Muscle of back (tissue), 13 donors: ENCODE measurements at places on chromosomes 1 and 21.
A peak's percentile ranks its signal among the peaks of the same experiment; 100 is the strongest.

DNA sequence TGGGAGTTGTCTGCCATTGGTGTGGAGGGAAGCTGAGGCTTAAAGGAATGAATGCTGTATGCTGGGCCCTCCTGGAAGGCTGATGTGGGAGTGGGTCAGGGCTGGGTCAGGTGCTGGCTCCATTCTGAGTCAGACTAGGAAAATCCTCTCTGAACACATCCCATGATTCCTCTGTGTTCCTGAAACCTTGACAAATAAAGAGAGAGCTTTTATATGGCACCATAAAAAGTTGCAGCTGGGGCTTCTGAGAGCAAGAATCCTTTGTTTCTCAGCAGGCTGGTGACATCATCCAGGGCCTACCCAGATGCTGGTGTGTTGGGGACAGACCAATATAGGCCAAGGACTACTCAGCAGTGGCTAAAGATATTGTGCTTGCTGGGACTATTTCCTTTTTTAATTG is 27.8 kb upstream of the NFASC start:
- no peak for DNase-seq

DNA sequence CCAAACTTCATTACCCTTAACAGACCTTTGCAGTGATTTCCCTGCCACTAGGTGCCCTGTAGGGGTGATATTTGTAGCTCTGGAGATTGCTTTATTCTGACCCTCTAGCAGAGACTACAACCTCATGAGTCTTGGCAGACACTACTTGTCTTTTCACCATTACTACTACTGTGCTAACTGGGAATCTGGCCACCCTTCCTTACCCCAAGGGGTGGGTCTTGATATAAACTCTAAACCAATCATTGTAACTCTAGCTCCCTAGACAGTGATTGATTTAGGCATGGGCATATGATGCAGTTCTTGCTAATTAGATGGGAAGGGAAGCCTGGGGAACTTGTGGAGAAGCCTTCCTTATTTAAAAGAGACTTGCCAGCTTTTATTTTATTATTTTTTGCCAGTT is 3.9 kb downstream of the KPNA6 start:
- DNase-seq: no peak

DNA sequence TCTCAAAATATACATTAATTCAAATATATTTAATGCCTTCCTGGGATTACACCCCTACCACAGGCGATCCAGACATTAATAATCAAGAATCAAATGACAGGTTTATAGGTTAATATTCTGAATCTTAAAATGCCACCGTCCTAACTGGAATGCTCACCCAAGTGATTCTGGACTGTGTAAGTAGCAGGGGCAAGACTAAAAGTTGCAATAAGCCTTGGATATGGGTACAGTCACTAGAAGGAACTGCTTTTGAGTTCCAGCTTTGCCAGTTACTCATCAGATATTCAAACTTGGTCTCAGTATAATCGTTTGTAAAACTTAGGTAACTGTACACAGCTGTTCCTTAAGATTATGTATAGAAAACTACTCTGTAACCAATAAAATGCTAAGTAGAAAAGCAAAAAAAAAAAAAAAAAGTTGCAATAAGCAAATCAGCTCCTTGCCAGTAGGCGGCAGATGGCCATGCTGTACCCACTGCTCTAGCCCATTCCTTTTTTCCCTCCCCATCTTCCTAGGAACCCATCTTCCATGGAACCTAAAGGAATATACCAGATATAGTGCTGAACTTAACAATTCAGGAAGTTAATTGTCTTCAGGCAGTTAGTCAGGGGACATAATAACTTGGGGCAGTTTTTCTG is 10.5 kb downstream of the RO60 start:
- DNase-seq: no peak

- peak; percentile 39 for DNase-seq
Measured at GRCh38 chr1:246161626-246162025, 345.5 kb downstream of the SMYD3 start.

DNA sequence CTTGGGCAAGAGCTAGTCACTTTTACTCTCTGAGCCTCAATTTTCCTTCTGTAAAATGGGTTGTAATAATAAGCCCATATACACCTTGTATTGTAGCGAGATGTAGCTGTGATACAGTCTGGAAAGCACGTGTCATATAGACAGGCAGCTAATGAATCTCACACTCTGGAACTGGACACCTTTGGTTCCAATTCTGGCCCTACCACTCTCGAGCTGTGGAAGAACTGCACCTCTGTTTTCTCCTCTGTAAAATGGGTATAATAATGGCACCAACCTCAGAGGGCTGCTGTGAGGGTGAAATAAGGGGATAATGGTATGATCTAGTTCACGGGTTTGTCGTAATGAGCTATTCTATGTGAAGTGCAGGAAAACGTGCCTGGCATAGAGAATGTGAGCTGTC is 668 bp upstream of the PADI4 start:
- no peak for DNase-seq

DNA sequence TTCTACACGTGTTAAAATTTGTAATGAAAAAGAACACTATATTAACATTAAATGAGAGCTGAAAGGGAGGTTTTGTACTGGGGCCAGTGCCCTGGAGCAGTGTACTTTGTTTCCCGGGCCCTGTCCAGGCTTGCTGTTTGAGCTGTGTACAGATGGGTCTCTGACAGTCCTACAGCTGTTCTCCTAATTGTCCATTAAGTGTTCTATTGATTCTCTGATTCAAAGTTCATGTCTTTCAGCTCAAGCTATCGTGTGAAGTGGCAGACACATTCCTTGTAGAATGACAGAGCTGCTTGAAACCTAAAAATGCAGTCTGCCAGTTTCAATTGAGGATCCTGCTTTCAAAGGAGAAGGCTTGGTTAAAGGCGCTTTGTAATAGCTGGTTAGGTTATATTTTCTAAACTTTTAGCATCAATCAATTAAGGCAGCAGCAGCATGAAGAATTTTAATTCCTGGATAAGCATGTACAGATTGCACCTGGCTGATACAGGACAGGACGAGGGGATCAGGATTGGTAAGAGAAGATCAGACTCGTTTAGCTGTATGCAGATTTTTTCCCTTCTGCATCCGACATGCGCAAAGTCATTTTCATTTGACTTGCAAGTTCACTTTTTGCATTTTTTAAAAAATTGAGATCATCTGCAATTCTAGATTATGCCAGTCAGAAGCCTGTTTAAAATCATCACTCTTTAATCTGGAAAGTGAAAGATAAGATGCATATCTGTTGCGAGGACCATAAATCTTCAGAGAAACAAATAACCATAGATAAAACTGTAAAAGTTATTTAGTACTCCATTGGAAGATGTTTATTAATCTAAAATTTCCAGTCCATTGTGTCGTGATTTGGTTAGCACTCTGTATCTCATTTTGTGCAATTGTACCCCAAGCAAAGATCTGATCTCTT is 98.5 kb downstream of the ATG4C start:
- no peak for DNase-seq

- no peak for DNase-seq
Measured at GRCh38 chr1:48016515-48016914, 19.3 kb upstream of the TRABD2B start.

- DNase-seq: no peak
Measured at GRCh38 chr1:108209456-108210108, 9.4 kb upstream of the SLC25A24 start.

GRCh38 chr21:42711667-42712066 is 58.2 kb downstream of the PDE9A start:
- no peak for DNase-seq

- DNase-seq: no peak
Measured at GRCh38 chr1:22806584-22806983, 95.9 kb downstream of the EPHB2 start.

GRCh38 chr1:196558411-196558810 is 49.8 kb downstream of the KCNT2 start:
- peak; percentile 34 for DNase-seq

GRCh38 chr1:36258960-36259344 is 34.7 kb downstream of the THRAP3 start:
- no peak for DNase-seq

GRCh38 chr21:28018741-28019669 is 973.7 kb downstream of the LTN1 start:
- DNase-seq: no peak

GRCh38 chr21:45918835-45919447 is 62.6 kb upstream of the COL6A1 start:
- no peak for DNase-seq

- peak; percentile 40 for DNase-seq
Measured at GRCh38 chr1:11893907-11894251, 32.3 kb downstream of the KIAA2013 start.

GRCh38 chr1:193176113-193176512 is 10.3 kb downstream of the B3GALT2 start:
- no peak for DNase-seq

GRCh38 chr1:176785056-176785455 is 322.1 kb downstream of the PAPPA2 start:
- no peak for DNase-seq

DNA sequence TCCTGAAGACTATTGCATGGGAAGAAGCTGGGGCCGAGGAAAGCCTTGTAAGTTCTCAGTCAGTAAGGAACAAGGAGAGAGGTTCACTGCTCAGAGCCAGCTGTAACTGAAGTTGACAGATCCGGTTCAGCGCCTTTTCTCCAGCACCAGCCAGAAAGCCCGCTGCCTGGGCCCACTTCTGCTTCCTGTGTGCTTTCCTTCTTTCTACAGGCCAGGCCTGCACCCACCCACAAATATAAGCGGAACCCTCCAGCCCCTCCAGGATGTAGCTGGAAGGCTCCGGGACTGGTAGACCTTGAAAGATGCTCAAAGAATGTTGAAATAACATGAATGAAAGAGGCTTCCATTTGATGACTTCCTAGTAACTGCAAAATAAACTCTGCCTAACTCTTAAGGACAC is 38.8 kb downstream of the PARP1 start:
- no peak for DNase-seq

DNA sequence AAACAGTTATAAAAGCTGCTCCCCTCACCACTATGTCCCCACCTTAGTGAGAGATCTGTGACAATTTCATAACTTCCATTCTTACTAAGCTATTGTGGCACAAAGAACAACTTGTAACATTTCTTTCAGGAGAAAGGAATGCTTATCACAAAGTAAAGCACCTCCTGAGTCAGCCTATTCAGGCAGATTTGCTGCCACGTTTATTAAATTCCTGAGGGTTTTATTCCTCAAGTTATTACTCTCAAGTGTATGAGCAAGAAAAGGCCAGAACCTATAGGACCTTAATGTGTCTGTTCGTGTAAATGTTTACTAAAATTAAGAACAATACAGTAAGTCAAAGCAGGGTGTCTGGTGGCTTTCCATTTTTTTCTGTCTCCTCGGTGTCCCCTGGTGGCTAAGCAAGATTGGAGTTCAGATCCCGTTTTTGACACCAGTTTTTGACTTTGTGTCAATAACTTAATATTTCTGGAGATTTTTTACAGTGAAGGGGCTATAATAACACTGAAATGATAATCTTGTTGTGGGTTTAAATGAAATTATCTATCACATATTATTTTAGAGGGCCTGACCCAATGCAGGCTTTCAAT is 1539.6 kb downstream of the BRINP3 start:
- no peak for DNase-seq

DNA sequence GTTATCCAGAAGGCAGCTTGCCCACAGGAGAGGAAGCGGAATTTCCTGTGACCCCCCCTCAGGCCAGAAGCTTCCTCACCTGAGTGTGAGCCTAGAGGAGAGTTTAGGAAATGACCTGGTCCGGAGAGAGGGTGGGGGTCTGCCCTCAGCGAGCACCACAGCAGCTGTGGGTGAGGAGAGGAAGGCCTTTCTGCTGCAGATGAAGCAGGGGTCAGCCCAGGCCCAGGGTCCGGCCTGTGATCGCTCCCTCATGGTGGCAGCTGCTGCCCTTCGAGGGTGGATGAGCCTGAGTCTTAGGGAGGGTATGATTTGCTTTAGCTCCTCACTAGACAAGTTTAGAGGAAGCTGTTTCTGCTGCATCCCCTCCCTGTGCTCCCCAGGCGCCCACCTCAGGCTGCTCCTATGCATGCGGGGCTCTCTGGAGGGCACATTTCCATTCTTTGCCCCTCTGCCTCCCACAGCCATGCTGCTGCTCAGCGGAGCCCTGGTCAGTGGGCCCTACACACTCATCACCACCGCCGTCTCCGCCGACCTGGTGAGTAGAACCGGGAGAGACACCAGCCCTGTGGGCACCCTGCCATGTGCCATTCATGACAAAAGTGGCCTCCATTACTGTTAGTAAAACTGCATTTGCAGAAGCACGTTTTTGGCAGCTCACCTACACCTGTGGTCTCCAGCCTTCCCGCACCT is 53.0 kb downstream of the SLC37A1 start:
- DNase-seq: no peak

- DNase-seq: peak; percentile 47
Measured at GRCh38 chr1:160400646-160401486, 502 bp downstream of the VANGL2 start.

DNA sequence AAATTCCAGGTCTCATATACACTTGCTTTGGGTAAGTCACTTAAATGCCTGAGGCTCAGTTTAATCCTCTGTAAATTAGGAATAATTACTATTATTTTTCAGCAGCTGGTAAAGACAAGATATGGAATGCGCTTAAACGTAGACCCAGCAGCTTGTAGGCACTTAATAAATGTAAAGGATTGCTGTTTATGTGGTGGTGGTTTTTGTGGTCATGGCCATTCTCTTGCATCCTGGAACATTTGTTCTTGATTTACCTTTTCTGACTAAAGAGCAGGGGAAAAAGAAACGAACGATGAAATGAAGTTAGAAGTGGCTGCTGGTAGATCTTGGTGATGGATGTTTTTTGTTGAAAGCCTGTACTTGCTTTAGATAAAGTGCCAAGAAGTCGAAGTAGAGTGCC is 195.0 kb upstream of the FOXD3 start:
- DNase-seq: peak; percentile 47

DNA sequence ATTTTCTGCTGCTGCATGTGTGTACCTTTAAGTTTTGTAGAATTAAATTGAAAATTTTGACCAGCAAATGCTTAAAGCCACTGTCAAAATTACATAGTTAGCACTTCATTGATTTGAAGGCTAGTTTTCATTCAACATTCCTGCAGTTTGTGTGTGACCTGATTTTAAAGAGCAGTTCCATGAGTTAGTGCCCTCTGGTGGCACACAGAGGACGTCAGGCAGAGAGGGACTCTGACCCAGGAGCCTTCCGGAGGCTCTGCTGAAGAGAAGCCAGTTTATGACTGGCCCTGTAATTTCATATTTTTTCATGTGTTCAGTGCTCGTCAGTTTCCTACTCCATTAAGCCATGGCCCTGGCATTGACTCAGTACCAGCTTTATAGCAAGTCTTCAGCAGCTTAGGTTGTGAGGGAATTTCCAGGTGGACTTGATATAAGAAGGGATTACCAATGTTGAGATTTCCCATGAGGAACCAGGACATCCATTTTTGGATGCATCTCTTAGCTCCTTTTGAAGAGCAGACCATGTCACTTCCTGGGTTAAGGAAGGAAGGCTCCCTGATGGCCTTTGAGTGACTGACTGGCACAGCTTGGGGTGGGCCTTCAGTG is 104.7 kb downstream of the CAMTA1 start:
- peak; percentile 42 for DNase-seq
